ENCODE measurements at places on chromosomes 7 and 10.

DNA sequence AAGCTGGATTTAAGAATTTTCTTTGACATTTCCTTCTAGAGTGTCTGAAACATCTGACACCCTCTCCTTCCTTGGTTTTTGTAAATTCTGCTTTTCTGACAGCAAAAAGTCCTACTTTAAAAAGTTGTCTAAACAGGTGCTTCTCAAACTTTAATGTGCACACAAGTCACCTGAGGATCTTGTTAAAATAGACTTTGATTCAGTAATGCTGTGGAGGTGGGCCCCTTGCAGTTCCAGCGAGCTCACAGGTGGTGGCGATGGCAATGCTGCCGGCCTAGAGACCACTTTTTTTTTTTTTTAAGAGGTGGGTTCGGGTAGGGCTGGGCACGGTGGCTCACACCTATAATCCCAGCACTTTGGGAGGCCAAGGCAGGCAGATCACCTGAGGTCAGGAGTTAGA, 77.1 kb downstream of the ABCC2 start:
- no peak for DNase-seq

- no peak for DNase-seq
Measured at GRCh38 chr7:14073988-14074387, 84.5 kb upstream of the ETV1 start.

GRCh38 chr10:49457686-49458085, 61.8 kb upstream of the DRGX start:
- no peak for DNase-seq

DNA sequence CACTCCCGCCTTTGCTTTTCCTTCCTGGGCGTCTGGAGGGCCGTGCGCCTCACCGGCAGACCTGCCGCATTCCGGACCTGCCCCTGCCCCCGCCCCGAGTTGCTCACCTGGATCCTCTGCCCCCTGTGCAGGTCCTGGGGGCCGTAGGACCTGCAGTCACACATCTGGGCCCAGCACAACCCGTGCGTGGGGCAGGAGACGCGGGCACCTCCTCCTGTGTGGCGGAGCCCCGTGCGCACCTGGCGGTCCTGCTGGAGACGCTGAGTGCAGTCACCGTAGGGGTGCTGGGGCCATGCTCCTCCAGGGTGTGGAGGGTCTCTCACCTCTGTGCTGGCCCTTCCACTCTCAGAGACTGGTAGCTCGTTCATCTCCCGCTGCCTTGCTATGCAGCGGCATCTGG, 85.5 kb downstream of the DNAJB6 start:
- no peak for DNase-seq

DNA sequence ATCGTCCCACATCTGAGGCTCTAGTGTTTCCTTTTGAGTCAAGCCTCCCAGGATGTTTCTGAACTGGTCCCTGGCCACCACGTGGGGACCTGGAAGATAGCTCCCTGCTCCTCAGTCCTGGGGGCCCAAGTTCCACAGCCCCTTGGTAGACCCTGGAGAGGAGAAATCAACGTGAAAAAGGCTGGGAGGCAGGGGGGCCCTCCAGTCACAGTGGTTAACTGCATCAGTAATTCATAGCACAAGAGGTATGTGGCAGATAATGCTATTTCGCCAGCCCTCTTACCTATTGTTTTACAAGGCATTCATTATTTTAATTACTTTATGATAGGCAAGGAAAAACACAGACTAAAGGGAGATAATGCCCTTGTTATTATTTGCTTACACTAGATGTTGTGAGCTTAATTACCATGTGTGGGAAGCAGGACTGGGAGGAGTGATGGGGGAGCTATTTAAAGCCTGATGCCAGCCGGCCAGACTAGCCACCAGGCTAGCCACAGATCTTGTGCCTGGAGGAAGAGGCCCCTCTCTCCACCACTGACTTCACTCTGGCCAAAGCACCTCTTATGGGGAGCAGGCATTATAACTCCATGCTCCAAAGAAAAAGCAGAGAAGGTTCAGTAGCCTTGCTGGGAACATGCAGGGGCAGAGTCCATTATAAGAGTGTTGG, 230.7 kb downstream of the KCNMA1 start:
- DNase-seq = no peak

DNA sequence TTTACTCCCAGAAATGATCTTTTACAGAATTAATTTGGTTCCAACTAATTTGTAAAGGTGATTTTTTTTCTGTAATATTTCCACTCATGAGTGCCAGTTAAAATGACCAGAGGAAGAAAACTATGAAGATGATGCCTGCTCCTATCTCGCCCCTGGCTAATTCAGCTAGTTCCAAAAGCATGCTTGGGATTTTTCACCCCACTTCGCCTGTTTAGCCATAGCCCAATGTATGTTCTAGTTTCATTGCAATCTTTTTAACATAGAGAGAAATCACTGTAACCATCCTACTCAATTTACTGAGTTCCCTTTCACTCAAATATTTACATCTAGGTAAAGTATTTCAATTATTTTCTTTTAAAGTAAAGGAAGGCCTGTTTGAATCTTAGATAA, 23.0 kb upstream of the STK17A start:
- no peak for DNase-seq

GRCh38 chr7:69643708-69644445, 45.6 kb downstream of the AUTS2 start:
- DNase-seq = no peak

GRCh38 chr10:121217331-121217730, 366.2 kb downstream of the WDR11 start:
- peak; percentile 51 for DNase-seq

GRCh38 chr7:139452958-139453672, 30.4 kb downstream of the KLRG2 start:
- DNase-seq = no peak

GRCh38 chr7:15985587-15986384, 299.3 kb upstream of the MEOX2 start:
- no peak for DNase-seq

- peak; percentile 40 for DNase-seq
Measured at GRCh38 chr10:14838582-14839304, 637 bp downstream of the HSPA14 start.

DNA sequence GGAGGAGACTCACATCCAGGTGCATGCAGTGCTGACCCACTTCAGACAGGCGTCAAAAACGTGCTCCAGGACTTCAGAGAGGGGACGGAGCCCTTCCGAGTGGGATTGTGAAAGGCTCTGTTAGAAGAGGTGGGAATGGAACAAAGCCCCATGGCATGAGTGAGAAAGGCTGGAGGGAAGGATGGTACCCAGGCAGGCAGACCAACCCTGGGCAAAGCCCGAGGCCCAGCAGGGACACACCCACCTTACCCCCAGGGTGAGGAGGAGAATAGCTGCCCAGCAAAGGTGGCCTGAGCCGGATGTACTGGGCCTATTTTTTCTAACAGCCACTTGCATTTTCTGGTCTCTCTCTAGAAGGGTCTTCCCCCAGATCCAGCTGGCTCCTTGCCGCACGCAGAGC, 14.8 kb downstream of the CHAT start:
- DNase-seq = no peak

DNA sequence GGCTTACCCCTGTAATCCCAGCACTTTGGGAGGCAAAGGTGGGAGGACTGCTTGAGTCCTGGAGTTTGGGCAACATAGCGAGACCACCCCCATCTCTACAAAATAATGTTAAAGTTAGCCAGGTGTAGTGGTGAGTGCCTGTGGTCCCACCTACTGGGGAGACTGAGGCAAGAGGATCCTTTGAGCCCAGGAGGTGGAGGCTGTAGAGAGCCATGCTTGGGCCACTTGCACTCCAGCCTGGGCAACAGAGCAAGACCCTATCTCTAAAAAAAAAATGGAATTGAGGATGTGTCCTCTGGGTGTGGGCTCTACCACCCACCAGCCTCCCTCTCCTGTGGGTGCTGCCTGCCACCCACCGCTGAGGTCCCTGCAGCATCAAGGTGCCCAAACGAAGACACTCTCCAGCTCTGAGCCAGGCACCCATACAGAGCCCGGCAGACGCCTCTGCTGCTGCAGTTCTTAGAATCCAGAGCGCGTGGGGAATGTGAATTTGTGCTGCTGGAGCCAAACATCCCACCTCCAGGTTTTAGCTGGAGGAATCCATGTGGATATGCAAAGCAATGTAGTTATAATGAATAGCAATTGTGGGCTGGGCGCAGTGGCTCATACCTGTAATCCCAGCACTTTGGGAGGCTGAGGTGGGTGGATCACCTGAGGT, 176.0 kb upstream of the TNRC18 start:
- DNase-seq = no peak

- no peak for DNase-seq
Measured at GRCh38 chr7:41312235-41312634, 390.7 kb downstream of the INHBA start.

DNA sequence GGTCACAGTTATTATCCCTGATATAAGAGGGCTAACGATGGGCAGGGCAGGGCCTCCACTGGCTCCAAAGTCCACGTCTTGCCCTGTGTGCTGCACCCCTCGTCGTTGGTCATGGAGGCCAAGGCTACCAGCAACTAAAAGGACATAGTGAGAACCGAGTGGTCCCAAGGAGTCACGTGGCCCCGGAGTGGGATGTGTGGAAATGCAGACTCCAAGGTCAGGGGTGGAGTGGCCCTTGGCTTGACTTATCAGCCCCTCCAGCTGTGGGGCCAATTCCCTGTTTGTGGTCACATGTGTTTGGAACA, 30.7 kb downstream of the BTBD16 start:
- DNase-seq = no peak

- no peak for DNase-seq
Measured at GRCh38 chr7:2000746-2001321, 231.9 kb downstream of the MAD1L1 start.

DNA sequence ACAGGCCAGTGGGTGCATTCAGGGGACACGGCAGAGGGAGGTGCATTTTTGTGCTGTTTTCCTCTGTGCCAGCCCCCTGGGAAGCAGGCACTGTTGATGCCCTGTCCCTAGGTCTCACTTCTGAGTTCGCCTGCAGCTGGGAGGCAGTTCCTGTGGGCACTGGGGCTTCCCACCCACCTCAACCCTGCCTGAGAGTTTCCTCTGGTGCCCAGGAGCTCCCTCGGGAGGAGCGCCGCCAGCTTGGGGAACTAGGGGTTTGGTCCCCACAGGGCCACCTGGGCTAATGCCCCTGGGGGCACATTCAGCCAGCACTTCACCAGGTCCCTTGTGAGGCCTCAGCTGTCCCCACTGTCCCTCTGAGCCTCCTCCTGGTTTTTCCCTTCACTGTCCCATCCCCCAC, 178.2 kb upstream of the RHEB start:
- no peak for DNase-seq

- DNase-seq = no peak
Measured at GRCh38 chr10:22599636-22600228, 114.6 kb downstream of the PIP4K2A start.

- no peak for DNase-seq
Measured at GRCh38 chr7:88429382-88429781, 122.7 kb upstream of the STEAP4 start.

GRCh38 chr10:126536656-126537055, 133.8 kb downstream of the C10orf90 start:
- no peak for DNase-seq

- no peak for DNase-seq
Measured at GRCh38 chr7:22121702-22122474, 176.2 kb upstream of the CDCA7L start.

DNA sequence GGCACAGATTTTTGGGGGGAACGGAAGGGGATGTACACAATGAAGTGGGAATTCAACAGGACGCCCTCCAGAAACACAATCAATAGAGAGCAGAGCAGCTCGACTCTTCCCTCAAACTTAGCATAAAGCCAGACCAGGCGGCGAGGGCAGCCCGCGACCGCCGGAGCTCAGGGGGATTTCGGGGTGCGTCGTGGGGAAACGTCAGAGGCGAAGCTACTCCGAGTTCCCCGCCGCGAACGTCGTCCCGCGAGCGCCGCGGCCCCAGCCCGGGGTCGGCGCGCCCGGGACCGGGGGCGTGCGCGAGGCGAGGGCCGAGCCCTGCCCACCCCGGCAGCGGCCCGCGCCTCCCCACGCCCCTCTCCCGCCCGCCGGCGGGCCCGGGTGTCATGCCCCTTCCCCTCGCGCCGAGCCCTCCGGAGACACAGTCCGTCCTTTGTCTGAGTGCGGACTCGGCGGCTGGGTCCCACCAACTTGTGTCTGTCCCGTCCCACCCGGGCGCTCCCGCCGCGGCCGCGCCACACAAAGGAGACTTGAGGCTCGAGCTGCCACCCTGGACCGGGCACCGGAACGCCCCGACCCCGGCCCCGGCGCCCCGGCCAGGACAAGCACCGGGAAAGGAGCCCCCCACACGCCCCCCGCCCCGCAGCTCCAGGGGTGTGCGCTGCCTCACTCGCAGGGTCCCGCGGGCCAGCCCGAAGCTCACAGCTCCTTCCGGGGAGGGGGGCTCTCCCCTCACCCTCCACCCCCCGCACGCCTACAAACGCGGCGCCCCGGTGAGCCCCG, 634 bp downstream of the EZH2 start:
- peak; percentile 59 for DNase-seq

DNA sequence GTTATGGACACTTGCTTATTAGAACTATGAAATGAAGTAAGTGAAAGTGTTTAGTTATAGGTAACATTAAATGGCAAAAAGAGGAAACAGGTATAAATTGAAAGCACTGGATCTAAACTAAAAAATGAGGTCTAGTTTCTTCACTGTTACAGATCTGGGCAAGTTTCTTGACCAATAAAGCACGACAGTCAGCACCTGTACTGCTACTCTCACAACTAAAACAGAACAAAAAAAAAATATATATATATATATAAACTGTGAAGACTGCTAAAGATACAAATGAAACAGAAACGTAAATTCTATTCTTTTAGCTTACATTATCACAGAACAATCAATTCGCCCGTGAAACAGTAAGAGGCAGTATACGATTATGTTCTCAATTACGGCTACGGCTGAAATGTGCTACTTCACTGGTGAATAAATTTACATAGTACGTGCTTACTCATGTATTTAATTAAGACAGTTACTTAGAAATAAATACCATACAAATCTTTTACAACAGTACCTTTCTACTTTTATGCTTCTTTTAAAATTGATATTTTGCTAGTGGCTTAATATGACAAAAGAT, 4.2 kb downstream of the AHR start:
- no peak for DNase-seq

GRCh38 chr7:157717211-157718174, 380.7 kb downstream of the DNAJB6 start:
- DNase-seq = no peak

GRCh38 chr7:195010-195829, 2.8 kb downstream of the FAM20C start:
- no peak for DNase-seq
